NCI-H69 (cell line): ENCODE measurements at places on chromosomes 4 and X.

GRCh38 chr4:2537011-2537830 lies 774 bp downstream of the FAM193A start:
- DNase-seq: peak; percentile 68

- DNase-seq: no peak
These were observed 4.5 kb downstream of the BCAP31 start for GRCh38 chrX:153719701-153720100.

- peak; percentile 17 for DNase-seq
These were observed 92.5 kb downstream of the GASK1B start for GRCh38 chr4:158080354-158080753.

DNA sequence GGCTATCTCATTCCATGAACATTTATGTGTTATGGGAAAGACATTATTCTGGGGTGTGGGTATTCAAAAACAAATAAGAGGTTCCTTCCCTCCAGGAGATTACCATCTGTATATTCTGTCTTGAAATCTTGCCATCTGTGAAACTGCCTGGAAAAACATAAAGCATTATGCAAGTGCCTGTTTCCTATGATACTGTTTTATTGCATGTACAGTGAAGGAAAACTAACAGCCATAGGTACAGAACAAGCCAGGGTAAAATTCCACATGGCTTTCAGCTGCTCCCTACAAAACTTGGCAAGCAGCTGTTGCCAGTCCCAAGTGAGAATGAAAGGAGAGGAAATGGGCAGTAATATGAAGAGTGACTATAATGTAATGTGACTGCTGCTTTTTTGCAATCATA lies 136.0 kb downstream of the GUCY2F start:
- no peak for DNase-seq

- DNase-seq: no peak
These were observed 104.1 kb upstream of the BMP3 start for GRCh38 chr4:80926446-80926845.

DNA sequence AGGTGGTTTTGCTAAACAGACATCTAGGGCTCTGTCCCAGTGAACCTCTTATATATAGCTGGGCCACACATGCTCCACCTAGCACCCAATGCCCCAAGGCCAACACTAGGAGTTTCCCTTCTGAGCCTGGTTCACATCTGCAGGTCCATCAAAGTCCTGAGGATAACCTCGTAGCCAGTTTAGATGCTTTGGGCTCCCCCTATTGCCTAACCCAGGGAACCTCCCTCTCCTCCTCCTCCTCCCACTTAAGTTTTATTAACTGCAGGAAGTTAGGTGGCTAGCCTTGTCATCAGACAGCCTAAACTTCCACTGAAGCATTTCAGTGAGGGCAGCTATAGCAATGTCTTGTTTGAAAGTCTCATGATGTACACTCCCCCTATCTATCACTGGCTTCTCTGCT lies 88.0 kb downstream of the GUCY2F start:
- peak; percentile 3 for DNase-seq

GRCh38 chr4:108126806-108127205 lies 41.9 kb downstream of the LEF1 start:
- peak; percentile 28 for DNase-seq

DNA sequence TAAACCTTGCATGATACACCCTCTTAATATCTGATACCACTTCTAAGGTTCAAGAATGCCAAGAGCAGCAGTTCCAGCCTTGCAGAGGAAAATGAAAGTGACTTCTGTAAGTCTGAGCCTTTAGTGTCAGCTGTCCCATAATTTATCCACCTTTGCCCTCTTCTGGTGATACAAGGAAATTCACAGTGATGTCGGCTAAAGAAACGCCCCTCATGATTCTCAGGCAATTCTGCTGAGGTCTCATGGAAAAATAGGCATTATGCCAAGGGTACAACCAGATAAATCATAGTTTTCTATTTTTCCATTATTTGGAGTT lies 172.2 kb upstream of the CXCL13 start:
- DNase-seq: peak; percentile 18

- no peak for DNase-seq
These were observed 24.9 kb downstream of the AR start for GRCh38 chrX:67568769-67569168.
